CD8-positive, alpha-beta memory T cell (primary cell): ENCODE measurements at places on chromosomes 16 and 17.

GRCh38 chr16:58582971-58583765 lies 46.5 kb downstream of the CNOT1 start:
- DNase-seq: no peak

DNA sequence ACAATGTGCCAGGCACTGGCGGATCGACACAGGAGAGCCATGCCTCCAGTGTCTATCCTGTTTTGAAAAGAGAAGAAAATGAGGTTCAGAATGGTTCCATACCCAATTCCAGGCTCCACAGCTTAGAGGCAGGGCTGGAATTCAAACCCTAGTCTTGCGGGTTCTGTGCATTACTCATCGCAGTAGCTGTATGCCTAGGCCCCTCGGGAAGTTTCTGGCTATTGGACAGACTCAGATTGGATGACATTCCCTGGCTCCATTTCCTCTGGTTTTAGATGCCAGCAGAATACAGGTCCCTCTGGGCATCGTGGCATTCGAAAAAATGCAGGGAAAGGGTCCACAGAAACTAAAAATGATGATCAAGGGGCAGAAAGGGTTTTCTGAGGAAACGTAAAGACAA lies 184.7 kb downstream of the COPRS start:
- DNase-seq: no peak

- no peak for DNase-seq
These were observed 655 bp upstream of the NPTX1 start for GRCh38 chr17:80476877-80477646.

DNA sequence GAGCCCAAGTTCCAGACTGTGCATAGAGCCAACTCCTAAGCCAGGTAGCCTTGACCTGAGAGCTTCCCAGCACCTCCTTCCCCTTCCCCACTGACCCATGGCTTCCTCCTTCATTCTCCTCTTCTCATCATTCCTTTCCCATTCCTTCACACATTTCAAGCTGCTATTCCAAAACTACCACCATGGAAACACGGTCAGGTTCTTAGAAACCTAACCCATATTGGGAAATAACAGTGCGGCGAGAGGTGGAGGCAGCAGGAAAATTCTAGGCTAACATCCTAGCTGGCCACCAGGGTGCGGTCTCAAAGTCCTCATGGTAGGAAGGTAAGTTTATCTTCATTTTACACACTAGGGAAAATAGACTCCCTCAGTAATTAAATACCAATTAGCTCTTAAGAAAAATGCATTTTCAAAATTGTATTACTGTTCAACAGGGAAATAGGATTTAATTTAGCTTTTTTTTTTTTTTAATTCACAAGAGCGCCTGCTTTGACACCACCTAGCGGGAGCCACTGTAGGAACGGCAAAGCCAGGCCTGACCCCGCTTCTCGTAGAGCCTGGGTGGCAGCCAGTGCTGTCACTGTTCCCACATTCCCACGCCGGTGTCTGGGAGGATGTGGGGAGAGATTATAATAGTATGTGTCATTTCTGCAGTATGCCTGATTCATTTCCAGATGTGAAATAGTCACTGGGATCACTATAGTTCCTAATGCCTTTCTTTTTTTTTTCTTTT lies 14.0 kb upstream of the SPHK1 start:
- DNase-seq: no peak
